ENCODE measurements at places on chromosomes 7 and 10.

DNA sequence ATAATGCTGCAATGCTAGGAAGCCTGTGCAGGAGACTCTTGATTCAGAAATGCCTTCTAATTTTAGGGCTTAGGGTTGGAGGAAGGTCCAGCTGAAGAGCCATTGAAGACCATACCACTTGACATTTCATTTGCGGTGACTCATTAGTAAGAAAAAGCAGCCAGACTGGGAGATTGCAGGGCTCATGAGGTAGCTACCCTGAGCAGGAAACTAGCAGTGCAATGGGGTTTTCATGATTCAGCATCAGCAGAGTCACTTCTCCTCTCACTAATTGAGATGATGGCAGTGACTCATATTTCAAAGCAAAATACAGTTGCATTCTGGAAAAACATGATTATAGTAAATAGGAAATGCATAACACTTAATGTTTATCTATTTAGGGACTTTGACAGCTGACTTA is 434.1 kb downstream of the DNAJB9 start:
- no peak for DNase-seq

GRCh38 chr10:13658871-13659685 is 72.3 kb downstream of the PRPF18 start:
- DNase-seq: no peak

- DNase-seq: no peak
Observed at GRCh38 chr10:32437334-32437733, 8.6 kb upstream of the CCDC7 start.

DNA sequence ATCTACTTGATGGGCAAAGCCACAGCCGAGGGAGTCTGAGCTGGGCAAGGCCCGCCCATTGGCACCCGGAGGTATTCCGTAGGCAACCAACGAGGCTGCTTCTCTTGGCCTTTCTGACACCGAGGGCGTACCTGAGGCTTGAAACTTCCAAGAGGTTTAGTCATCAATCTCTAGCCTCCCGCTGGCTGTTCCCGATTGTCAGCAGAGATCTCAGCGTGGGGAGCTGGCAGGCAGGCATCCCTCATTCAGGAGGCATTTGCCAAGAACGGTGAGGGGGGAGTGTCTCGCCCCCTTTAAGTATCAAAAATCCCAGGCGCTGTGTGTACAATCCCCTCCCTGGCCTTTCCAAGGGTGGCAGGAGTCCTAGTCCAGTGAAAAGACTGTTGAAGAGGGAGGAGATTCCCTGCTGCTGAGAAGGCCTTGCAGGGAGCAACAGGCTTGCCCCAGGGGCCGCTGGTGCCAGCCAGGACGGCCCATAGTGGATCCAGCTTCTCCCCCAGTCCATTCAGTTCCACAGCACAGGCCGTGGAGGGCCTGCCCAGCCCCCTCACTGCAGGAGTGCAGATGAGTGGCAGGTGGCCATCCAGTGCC is 39.7 kb downstream of the OAT start:
- no peak for DNase-seq

DNA sequence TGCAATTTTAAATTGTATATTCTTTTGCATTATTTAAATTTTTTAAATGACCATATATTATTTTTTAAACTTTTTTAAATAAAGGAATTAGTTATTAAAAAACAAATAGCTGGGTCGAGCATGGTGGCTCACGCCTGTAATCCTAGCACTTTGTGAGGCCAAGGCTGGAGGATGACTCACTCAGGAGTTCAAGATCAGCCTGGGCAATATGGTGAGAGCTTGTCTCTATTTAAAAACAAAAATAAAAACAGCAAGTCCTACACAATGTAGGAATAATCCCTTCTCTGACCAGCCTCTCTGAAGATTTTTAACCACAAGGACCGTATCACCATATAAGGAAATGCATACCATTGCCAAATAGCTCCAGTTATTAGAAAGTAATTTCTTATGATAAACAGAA is 19.6 kb downstream of the NOC3L start:
- no peak for DNase-seq

DNA sequence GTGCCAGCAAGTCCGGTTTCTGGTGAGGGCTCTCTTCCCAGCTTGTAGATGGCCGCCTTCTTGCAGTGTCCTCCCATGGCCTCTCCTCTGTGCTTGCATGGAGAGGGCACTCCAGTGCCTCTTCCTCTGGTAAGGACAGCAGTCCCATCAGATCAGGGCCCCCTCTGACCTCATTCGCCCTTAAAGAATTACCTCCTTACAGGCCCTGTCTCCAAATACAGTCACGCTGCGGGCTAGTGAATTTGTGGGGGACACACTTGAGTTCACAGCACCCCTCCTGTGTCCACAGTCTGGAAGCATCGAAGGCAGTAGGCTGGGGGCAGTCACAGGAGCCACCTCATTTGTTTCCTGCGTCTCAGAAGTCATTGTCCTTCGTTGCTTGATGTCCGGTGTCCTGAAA is 54.6 kb downstream of the LHPP start:
- no peak for DNase-seq

DNA sequence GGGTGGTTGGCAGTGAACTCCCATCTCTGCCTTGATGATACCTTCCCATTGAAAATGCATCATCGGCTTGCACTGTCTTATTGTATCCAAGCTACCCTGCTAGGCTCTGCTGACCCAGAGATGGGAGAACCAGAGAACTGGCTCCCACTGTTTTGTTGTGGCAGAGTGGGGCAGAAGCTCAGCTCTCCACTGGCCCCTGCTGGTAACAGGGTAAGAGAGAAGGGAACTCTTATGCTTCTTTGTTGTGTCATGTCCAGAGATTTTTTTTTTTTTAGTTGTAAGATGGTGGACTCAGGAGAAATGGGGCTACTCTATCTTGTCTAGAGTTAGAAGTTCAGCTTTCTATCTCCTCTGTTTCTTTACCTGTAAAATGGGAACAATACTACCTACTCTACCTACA is 100.5 kb upstream of the SDK1 start:
- DNase-seq: no peak

DNA sequence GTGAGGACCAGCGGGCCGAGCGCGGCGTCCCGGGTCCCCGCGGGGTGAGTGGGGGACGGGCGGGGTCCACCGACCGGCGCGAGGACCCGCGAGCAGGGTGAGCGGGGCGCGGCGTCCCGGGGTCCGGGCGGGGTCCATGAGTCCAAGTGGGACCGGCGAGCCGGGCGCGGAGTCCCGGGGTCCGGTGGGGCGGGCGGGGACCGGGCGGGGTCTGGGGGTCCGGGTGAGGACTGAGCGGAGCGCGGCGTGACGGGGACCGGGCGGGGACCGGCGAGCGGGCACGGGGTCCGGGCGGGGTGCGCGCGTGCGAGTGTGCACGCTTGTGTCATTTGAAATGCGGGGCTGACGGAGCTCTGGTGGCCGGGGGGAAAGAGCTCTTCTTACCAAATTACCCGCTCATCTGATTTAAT is 765 bp downstream of the CELF2 start:
- DNase-seq: no peak

GRCh38 chr10:60465801-60466200 is 76.1 kb upstream of the ANK3 start:
- no peak for DNase-seq

GRCh38 chr7:15015545-15016314 is 113.2 kb upstream of the DGKB start:
- DNase-seq: no peak

GRCh38 chr10:66258693-66259092 is 667.1 kb upstream of the LRRTM3 start:
- no peak for DNase-seq

DNA sequence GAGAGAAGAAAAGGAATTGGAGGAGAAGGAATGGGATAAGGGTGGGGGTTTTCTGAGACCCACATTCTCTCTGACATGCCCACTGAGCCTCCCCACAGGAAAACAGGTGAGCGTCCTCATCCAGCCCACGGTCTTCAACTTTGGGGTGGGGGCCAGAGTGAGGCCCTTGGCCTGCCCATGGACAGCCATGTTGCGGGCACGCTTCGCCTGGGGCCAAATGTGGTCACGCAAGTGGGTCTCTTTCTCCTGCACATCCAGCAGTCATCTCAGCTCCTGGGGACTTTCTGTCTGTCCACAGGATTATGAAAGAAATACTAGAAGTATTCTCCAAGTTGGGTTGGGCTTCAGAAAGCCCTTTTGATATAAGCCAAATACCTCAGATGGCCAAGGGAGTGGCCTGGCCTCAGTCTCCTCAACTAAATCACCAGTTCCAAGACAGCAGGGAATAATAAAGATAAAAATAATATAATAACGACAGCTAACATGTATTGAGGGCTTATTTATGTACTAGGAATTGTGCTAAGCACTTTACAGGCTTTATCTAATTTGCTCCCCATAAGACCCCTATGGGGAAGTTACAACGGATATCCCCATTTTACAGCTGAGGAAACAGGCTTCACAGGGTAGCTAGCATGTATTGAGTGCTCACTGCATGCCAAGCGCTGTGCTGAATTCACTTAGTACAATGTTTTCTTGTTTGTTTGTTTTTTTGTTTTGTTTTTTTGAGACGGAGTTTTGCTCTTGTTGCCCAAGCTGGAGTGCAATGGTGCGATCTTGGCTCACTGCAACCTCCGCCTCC is 57.2 kb upstream of the LBX1 start:
- DNase-seq: no peak

GRCh38 chr7:149440222-149440621 is 20.6 kb downstream of the ZNF777 start:
- DNase-seq: no peak

GRCh38 chr10:116880716-116881482 is 31.6 kb downstream of the ENO4 start:
- no peak for DNase-seq

GRCh38 chr10:4721999-4722753 is 103.8 kb upstream of the AKR1E2 start:
- DNase-seq: no peak

GRCh38 chr10:11608159-11609013 is 3.1 kb downstream of the USP6NL start:
- DNase-seq: no peak

GRCh38 chr7:33916357-33917081 is 11.2 kb downstream of the BMPER start:
- no peak for DNase-seq

DNA sequence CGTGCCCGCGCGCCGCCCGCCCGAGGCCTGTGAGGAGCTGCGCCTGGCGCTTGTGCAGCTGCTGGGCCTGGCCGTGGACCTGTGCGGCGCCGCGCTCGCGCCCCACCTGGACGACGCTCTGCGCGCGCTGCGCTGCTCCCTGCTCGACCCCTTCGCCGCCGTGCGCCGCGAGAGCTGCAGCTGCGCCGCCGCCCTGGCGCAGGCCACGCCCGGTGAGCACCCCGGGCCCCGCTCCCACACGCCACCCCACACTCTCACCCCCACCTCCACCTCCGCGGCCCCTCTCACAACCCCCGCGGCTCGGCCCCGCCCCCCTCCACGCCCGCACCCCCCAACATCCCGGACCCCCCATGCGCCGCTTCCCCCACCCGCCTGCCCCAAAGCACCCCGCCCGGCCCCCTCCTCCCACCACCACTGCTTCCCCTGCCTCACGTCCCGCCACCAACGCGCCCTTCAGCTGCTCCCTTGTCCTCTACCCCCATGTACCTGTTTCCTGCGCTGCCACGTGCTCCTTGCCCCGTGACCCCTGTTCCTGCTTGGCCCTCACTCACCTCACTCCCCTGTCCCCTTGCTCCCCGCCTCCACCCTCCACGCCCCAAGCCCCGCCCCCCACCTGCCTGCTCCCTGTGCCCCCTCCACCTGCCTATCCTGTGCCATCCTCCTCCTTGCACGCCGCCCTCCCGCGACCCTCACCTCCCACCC is at the start of gene PRKAR1B:
Gene PRKAR1B, minus strand, starts transcription at position 178 of the 702 bp plus-strand sequence. CDS start 15,776 bp downstream, outside the sequence.
- DNase-seq: no peak

- no peak for DNase-seq
Observed at GRCh38 chr10:25175527-25176420, 973 bp downstream of the GPR158 start.

GRCh38 chr7:44293561-44294324 is 31.7 kb downstream of the CAMK2B start:
- DNase-seq: no peak

DNA sequence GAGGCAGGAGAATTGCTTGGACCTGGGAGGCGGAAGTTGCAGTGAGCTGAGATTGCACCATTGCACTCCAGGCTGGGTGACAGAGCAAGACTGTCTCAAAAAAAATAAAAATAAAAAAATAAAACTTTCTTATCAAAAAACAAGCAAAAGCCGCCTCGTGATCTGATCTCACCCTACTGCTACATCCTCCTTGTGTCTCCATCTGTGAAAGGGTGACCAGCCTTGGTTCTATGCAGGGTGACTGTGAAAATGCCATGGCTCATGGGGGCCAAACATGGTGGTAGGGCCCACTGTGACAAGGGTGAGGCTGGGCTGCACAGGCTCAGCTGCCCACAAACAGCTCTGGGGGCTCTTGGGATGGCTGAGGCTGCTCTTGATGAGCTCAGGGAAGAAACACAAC is 968 bp upstream of the OPN4 start:
- no peak for DNase-seq

GRCh38 chr10:122376364-122376961 is 2.0 kb downstream of the PLEKHA1 start:
- no peak for DNase-seq

DNA sequence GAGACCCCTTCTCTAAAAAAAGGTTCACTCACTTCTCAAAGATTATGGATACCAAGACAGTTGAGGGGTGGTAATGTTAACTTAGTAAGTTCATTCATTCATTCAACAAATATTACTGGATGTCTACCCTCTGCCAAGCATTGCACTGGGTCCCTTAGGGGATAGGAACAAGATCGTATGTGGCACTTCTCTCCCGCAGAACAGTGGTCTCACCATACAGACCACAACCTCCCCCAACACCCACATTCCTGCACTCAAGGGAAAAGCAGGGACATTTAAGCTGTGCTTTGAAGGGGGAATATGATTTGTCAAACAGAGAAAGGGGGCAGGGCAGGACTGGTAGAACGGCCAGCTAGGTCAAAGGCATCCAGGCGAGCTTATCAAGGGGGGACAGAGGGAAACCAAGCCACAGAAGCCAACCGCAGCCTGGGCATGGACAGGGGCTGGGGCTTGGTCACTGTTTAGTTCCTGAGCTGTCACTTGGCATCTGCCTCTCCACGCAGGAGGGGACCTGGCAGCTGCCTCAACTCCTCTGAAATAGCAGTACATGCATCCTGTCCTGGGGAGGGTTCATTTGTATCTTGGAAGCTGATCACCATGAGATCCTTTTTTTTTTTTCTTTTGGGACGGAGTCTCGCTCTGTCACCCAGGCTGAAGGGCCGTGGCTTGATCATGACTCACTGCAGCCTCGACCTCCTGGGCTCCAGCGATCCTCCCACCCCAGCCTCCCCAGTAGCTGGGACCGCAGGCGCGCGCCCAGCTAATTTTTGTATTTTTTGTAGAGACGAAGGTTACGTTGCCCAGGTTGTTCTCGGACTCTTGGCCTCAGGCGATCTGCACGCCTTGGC is 949 bp upstream of the CLIP2 start:
- no peak for DNase-seq

- no peak for DNase-seq
Observed at GRCh38 chr10:128301051-128301450, 174.8 kb upstream of the MKI67 start.

DNA sequence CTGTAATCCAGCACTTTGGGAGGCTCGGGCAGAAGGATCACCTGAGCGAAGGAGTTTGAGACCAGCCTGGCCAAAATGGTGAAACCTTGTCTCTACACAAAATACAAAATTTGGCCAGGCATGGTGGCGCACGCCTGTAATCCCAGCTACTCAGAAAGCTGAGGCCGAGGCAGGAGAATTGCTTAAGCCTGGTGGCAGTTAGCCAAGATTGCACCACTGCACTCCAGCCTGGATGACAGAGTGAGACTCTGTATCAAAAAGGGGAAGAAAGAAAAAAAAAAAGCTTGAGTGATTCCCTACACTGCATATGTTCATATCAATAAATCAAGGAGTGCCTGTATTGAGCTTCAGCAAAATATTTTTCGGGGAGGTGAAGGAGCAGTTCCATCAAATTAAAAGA is 45.8 kb upstream of the SRRM3 start:
- DNase-seq: no peak

All from GOT3 (cell line).